ENCODE measurements at places on chromosomes 7 and 10.

GRCh38 chr10:61179771-61180170, 235.8 kb upstream of the RHOBTB1 start:
- no peak for DNase-seq

GRCh38 chr7:150428671-150429451, 21.6 kb upstream of the GIMAP8 start:
- DNase-seq, result no peak

- no peak for DNase-seq
Observed at GRCh38 chr10:51106311-51106945, 32.1 kb downstream of the PRKG1 start.

DNA sequence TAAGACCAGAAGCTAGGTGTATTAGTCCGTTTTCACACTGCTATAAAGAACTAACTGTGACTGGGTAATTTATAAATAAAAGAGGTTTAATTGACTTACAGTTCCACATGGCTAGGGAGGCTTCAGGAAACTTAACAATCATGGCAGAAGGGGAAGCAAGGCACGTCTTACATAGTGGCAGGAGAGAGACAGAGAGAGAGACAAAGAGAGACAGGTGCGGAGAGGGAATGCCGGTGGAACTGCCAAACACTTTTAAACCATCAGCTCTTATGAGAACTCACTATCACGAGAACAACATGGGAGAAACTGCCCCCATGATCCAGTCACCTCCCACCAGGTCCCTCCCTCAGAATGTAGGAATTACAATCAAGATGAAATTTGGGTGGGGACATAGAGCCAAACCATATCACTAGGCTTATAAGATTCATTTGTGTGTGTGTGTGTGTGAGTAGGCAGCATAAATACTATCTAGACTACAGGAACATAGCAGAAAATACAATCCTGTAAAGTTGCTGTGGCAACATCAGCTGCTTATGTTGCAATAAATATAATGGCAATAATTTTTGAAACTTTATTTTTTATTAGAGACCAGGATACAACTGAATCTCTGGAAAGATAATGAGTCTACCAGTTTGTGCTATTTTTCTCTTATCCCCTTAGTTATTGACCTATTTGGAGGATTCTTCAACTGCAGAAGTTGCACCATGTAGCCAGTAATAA, 77.1 kb downstream of the NRF1 start:
- DNase-seq, result no peak

DNA sequence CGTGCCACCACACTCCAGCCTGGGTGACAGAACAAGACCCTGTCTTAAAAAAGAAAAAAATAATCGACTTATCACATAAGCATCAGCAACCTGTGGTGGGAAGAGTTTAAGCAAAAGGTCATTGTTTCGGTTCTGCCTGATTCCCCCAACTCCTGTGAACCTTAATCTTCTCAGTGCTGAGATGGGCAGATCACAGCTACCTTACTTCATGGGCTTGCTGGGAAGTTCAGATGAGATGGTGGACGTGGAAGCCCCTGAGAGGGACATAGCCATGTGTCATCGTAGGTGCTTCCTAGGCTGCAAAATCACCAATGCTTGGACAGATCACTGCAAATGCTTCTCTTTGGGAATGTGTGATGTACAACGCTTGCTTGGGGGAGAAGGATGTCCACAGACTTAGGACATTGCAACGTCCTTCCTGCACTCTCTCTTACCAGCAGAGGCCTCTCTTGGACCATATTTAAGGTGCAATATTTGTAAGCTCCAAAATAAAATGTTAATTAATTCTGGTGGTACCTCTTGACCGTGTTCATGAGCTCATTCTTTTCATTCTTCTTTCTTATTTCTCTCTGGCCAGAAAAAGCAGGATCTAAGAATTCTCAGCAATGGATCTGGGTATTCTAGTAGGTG, 8.6 kb downstream of the GJD4 start:
- DNase-seq, result no peak

- no peak for DNase-seq
Observed at GRCh38 chr7:14739168-14739840, 163.2 kb downstream of the DGKB start.

GRCh38 chr7:13496976-13497375, 492.5 kb downstream of the ETV1 start:
- no peak for DNase-seq

GRCh38 chr10:65112573-65112972, 1591.4 kb downstream of the REEP3 start:
- DNase-seq, result no peak

- peak; percentile 22 for DNase-seq
Observed at GRCh38 chr10:35563261-35563891, 41.8 kb upstream of the GJD4 start.

Data from stimulated activated CD4-positive, alpha-beta T cell treated with anti-CD3 and anti-CD28 coated beads, Interleukin-15, amount 100 ng/mL, for 1 hour (primary cell).